Retina (tissue), 1 donor: ENCODE measurements at places on chromosomes 2 and 18.

DNA sequence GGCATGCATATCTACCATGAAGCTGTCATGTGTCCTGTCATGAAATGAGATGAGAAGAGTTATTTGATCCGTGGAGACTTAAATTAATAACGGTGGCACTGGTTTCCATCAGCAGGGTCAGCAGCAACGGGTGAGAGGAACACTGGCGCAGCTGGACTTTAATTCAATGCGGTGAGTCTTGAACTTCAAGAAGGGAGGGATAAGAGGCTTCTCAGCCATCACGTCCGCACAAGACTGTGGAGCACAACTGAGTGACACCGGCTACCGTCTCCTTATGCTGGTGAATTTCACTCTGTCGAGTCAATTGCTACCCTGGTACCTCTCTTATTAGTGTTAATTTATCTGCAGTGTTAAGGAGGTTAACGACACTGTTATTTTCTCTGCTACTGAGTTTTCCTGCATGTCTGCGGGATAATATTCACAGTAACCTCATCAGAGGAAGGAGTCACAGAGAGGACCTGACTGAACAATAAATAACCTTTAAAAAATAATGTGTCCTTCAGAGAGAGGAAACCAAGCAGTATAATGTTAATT, 236.8 kb downstream of the EPHA4 start:
- DNase-seq, result peak; percentile 59

- no peak for DNase-seq
These were observed 101.8 kb upstream of the MYO3B start for GRCh38 chr2:170076189-170076588.

DNA sequence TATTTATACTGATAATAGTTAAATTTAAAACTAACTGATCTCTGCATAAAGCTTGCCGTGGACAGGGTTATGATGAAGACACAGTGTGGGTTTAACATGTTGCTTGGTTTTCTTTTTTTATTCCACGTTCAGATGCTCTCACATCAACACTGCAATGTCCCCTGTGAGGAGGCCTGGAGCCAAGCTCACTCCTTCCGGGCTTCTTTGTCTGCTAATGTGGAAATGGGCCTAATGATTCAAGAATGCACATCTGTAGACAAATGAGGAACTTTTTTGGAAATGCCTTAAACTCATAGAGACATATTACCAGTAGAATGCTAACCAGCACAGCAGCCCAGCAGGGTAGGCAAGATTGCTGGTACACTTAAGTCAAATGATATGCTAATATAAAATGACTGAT, 208.0 kb downstream of the GALR1 start:
- DNase-seq, result no peak

GRCh38 chr2:137992039-137992646, 27.9 kb downstream of the HNMT start:
- DNase-seq, result no peak

DNA sequence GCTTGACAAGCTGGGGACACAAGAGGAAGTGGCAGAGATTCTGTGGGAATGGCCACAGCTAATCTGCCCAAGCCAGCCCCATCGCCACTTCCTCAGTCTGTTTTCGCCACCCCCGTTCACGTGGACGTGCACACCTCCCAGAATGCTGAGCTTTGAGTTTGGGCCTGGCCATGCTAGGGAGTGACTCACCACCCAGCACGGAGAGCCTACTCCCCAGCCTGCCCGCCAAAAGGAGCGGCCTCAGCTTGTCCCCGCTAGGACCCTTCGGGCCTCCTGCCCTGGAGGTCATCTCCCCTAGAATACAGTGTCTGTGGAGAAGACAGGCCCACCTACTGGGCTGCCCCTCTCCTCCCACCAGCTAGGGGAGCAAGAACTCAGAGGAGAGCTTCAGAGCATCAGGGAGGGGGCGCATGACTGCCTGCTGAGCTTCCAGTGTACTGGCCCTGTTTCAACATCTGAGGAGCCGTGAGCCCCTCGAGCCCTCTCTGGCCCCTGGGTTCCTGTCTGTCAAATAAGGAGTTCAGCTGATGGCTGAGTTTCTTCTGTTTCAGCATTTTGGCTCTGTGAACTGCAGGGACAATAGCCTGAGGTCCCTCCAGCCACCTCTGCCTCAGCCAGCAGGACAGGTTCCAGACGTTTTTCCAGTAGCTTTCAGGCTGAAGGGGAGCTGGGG, 5.1 kb downstream of the SLC35F6 start:
- no peak for DNase-seq

DNA sequence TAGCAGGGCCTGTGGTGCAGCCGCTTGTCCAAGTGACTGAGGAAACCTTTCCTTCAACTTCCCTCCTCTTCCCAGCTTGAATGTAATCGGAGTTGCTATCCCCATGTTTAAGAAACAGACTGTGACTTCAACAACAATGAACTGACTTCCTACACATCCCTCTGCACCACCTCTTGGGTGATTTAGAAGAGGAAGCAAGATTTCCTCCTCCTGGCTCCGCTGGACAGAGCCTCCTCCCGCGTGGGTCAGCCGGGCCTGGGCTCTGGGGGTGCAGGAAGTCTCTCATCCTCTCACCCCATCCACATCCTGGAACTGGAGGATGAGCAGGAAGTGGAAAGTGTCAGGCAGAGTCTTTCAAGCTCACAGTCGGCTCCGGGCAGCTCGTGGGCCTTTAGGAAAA, 84.3 kb downstream of the GATA6 start:
- DNase-seq, result no peak
